ENCODE measurements at places on chromosomes 13 and 19.

GRCh38 chr13:30743319-30744055 is 8.1 kb downstream of the ALOX5AP start:
- no peak for DNase-seq

DNA sequence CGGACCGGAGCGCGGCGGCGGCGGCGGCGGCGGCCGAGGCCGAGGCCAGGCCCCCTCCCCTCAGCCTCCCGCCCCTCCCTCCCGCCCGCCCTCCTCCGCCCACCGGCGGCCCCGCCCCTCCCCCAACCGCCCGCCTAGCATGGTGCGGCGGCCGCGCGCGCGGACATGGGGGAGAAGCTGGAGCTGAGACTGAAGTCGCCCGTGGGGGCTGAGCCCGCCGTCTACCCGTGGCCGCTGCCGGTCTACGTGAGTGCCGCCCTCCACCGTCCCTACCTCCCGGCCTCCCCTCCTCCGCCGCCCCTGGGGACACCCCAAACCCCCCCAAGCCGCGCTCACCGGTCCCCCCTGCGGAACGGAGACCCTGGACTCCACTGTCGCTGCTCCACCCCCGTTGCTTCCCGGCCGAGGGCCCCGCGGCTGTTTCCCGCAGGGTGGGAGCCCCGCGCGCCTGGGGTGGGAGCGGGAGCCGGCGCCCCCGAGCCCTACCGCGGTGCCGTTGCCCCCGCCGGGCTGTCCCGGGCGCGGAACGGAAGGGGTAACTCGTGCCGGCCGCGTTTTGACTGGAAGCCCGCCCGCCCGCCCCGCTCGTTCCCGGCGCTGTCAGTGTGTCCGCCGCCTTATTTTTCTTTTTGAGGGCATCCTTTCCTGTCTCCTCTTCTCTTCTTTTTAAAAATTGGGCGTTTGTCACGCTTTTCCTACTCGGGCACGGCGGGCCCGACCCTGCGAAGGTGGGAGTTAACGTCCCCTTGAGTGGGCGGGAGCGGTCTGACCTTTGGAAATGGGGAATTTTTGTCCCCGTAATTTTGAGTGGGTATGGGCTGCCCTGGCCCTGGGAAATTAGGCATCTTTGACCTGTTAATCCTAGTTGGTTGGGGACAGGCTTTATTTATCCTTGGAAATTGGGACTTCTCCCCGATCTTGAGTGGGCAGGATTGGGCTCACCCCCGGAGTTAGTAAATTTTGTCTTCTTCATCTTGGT is 576 bp downstream of the DOT1L start:
- peak; percentile 72 for DNase-seq

GRCh38 chr13:98495627-98496478 is 81.1 kb downstream of the STK24 start:
- DNase-seq, result no peak

- no peak for DNase-seq
Measured at GRCh38 chr13:31029102-31029501, 96.6 kb downstream of the TEX26 start.

DNA sequence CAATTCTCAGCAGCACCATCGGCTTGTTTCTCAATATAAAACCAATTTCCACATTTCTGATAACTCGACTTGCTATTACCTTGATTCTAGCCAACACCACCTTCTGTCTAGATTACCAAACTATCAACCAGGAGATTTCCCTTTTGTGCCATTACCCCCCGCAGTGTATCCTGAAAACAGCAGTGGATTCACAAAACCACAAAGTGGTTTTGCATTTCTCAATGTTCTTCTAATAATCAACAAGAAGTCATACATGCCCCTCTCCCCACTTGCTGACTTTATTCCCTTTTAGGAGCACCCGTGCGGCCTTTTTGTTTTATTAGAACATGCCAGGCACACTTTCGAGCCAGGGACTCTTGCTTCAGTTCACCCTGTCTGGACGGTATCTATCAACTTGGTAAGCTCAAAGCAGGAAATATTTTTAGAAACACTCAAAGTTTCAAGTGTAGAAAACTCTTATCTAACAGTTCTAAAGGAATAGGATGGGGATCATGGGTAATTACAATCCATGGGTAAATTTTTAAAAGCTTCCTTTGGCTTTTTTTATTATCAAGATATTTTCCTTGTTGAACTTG is 967.4 kb downstream of the EFNB2 start:
- no peak for DNase-seq

- DNase-seq, result no peak
Measured at GRCh38 chr13:102968572-102969228, 97.5 kb downstream of the SLC10A2 start.

- no peak for DNase-seq
Measured at GRCh38 chr13:24076109-24076508, 84.4 kb upstream of the SPATA13 start.

- DNase-seq, result no peak
Measured at GRCh38 chr13:32267836-32268439, 47.2 kb downstream of the ZAR1L start.

DNA sequence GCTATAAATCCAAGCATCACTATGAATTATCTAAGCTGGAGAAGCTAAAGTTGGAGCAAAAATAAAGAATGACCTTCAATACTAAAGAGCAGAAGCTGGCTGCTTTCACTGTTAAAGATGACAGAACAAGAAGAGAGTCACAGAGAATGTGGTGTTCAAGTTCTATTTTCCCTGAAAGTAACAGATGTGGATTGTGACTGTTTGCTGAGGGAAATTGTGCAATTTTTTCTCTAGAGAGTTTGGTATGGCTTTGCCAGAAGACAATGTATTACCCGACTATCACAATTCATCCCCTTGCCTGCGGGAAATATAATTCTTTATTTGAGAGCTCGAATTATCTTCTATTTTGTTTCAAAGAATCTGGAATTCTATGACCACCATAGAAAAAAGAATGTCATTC is 83.1 kb downstream of the TNFSF13B start:
- no peak for DNase-seq

DNA sequence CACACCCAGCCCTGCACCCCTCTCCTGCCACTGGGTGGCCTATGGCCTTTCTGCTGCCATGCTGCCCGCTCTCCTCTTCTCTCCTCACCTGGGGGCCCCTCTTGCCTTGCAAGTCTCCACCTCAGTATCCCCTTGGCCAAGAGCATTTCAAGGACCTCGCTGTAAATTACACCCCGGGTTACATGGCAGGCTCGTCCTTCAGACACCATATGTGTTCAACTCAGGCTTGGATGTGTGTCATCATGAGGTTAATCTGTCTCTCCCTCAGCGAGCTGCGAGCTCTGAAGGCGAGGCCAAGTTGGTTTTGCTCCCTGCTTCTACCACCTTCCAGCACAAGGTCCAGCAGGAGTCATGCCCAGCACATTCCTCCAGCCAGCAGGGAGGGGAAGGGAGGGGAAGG is 74.8 kb upstream of the TM9SF2 start:
- DNase-seq, result no peak
